ENCODE measurements at places on chromosomes 12 and 14.

- no peak for DNase-seq
These were observed 114.0 kb upstream of the FAR2 start for GRCh38 chr12:29035112-29035511.

DNA sequence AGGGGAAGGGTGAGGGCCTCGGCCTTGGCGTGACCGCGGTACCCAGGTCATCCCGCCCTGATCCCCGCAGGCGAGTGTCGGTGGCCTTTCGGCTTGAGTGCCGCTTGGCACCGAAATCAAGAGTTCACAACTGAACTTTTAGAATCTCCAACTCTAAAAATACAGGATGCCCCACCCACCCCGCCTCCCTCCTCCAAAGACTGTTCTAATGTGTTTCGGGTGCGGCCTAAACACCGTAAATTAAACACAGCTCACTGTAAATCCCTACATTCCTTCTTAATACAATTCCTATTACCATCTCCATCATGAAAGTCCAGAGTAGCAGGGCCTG lies 11.4 kb downstream of the SCNN1A start:
- DNase-seq, result no peak

- no peak for DNase-seq
These were observed 31.2 kb downstream of the PRB3 start for GRCh38 chr12:11238275-11238674.

- no peak for DNase-seq
These were observed 980.6 kb downstream of the VRK1 start for GRCh38 chr14:97777622-97778355.

GRCh38 chr12:112309797-112310196 lies 72.4 kb downstream of the HECTD4 start:
- no peak for DNase-seq

GRCh38 chr14:67385120-67385519 lies 25.0 kb downstream of the EIF2S1 start:
- DNase-seq, result no peak

GRCh38 chr14:90755661-90756304 lies 60.4 kb downstream of the TTC7B start:
- DNase-seq, result no peak

- DNase-seq, result no peak
These were observed 26.5 kb downstream of the ARL6IP4 start for GRCh38 chr12:123006977-123007376.

GRCh38 chr14:83744224-83744623 lies 1785.7 kb upstream of the FLRT2 start:
- DNase-seq, result no peak

DNA sequence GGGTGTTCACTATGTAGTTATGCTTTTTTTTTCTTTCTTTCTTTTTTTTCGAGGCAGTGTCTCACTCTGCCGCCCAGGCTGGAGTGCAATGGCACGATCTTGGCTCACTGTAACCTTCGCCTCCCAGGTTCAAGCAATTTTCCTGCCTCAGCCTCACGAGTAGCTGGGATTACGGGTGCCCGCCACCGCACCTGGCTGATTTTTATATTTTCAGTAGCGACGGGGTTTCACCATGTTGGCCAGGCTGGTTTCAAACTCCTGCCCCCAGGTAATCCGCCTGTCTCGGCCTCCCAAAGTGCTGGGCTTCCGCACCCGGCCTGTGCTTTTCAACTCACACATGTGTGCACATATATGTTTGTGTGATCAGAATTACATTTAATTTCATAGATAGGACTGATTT lies 38.9 kb upstream of the AMN start:
- no peak for DNase-seq

- no peak for DNase-seq
These were observed 921.2 kb upstream of the FOXG1 start for GRCh38 chr14:27845241-27845850.

GRCh38 chr14:103332143-103332919 lies 1.7 kb upstream of the EIF5 start:
- peak; percentile 66 for DNase-seq

- DNase-seq, result no peak
These were observed 14.4 kb downstream of the FERMT2 start for GRCh38 chr14:52936437-52936836.

DNA sequence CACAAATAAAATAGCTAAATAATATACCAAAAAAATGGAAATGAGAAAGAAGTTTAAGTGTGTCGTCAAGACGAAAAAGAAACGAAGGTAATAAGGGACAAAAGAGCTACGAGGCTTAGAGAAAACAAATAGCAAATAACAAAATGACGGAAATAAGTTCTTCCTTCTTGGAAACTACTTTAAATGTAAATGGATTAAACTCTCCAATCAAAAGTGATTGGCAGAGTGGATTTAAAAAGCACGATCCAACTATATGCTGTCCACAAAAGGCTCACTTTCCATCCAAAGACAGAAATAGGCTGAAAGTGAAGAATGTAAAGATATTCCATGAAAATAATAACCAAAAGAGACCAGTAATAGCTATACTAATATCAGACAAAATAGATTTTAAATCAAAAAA lies 82.4 kb downstream of the DIO3 start:
- DNase-seq, result no peak

GRCh38 chr14:71701990-71702389 lies 230.2 kb upstream of the RGS6 start:
- no peak for DNase-seq

- DNase-seq, result peak; percentile 11
These were observed 105.7 kb upstream of the C14orf180 start for GRCh38 chr14:104473649-104474494.

DNA sequence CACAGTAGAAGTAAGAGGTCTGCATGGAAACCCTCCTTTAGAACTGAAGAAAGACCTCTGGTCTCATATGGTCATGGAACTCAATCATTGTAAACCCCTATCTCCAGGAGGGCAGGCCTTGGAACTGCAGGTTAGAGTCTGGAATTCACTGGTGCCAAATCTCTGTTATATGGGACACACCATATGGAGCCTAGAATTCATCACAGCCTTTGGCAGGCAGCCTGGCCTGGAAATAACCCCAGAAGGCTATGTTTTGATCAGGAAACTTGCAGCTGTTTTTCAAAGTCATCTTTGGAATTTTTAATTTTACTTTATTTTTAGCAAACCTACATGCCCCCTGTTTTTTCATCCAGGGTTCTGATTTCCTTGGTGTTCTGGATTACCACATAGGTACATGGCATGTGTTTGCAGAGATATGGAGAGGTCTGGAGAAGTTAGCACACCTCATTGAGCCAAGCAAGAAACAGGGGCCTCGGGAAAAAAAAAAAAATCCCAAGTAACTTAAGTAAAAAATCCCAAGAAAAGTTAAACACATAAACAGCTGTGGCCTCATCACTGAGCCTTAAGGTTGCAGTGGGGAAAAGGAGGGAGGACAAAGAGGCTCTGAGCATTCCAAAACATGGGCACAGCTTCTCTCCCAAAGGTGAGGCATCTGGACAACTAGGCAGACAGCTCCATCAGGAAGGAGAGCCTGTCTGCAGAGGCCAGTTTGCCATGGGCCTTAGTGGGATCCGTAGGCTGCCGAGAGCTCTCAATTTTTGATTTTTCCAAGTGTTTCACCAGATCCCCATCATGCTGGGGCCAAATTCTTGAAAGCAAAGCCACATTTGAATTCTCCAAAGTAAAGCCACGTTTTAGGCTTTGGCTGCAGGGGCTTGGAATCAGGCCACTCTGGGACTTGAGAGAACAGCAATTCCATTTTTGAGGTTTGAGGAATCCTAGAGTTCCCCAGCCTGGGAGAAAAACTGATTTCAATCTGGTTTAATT lies 339.6 kb upstream of the TBX3 start:
- DNase-seq, result no peak

DNA sequence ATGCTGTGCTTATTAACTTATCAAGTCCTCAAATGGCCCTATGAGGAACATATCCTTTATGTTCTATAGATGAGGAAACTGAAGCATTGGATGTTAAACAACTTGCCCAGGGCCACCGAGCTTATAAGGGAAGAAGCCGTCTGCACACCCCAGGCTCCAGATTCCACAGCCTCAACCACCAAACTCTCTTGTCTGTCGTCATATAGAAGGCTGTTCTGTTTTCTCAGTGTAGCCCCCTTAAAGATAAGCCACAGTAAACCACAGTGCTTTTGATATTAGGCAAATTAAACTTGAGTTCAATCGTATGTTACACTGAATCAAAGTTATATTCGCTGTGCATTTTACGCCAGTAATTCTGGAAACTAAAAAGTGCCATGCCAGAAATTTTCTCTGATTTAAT lies 116.7 kb downstream of the PRKCH start:
- DNase-seq, result no peak

- no peak for DNase-seq
These were observed 19.2 kb upstream of the PAPOLA start for GRCh38 chr14:96482986-96483385.

GRCh38 chr12:28909291-28909690 lies 239.8 kb upstream of the FAR2 start:
- no peak for DNase-seq

- no peak for DNase-seq
These were observed 10.6 kb downstream of the CD163L1 start for GRCh38 chr12:7433276-7433822.

- no peak for DNase-seq
These were observed 36.2 kb downstream of the OSBPL8 start for GRCh38 chr12:76523408-76523807.

DNA sequence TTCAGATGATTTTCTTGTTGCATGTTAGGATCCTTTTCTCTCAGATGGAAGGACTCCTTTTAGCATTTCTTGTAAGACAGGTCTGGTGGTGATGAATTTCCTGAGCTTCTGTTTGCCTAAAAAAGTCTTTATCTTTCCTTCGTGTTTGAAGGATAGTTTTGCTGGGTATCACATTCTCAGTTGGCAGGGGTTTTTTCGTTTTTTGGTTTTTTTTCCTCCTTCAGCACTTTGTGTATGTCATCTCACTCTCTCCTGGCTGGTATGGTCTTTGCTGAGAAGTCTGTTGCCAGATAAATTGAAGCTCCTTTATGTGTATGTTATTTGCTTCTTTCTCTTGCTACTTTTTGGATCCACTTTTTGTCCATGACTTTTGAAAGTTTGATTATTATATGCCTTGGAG lies 15.6 kb upstream of the TXNRD1 start:
- no peak for DNase-seq

GRCh38 chr14:94161981-94162380 lies 12.1 kb upstream of the PPP4R4 start:
- DNase-seq, result peak; percentile 50

GRCh38 chr12:44193281-44193680 lies 357.4 kb downstream of the TMEM117 start:
- DNase-seq, result no peak

GRCh38 chr12:3038926-3039510 lies 38.2 kb upstream of the TSPAN9 start:
- no peak for DNase-seq

DNA sequence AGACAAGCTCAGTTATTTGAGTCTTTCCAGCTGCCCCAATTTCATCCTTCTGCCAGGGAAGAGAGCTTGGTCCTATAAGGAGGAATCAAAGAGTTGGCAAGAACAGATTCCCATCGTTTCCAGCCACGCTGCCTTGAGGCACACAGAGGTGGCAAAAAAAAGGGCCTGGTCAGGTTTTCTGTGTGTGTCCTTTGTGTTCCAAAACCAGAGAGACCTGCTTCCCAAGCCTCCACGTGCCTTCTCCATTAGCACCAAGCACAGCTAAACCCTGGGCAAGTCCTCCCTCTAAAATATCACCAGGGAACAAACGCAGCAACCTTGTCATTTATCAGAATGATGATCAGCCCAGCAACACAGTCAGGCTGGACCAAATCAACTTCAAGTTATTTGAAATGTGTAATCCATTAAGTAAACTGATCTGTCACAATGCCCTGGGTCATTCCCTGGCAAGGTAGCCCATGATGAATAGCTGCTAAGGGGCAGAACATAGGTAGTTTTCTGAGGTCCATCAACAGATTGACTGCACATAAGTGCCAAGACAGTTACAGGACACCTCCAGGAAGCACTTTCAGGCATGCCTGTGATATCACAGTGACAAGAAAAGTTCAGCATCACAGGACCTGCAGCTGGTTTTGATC lies 28.6 kb upstream of the C12orf42 start:
- no peak for DNase-seq

GRCh38 chr12:57965766-57966165 lies 24.4 kb downstream of the ATP23 start:
- DNase-seq, result no peak

- DNase-seq, result peak; percentile 78
These were observed 91.8 kb upstream of the KCNA1 start for GRCh38 chr12:4817880-4818279.

DNA sequence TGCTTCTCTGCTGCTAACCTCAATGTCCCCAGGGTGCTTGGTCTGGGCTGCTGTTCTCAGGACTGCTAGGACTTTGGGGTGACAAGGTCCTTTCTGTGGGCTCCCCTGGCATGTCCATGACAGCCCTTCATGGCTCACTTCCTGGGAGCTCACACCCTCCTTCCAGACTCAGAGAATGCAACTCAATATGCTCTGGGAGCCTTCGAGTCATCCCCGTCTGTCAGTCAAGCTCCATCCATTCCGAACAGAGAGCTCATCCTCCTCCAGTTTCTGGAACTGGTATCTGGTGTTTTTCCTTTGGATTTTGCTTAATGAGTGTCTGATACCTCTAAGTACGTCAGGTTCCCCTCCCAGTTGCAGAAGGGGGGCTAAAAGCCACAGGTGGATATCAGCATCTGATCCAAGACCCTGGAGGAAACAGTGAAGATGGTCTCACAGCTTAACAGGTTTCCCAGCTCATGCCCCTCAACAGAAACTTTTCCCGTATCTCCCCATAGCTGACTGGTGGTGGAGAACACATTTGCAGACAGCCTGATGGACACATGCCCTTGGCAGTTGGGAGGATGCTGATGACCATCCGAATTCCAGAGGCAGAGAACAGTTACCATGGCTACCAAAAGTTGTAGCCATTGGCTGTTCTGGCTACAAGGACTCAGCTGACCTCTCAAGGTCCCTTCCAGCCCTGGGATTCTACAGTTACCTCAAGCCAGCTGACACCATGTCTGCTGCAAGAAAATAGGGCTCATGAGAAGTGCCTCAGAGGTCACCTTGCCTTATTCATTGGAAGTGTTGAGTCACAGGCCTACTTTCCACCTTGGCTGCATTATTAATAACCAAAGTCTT lies 9.5 kb upstream of the RAB35 start:
- DNase-seq, result no peak

GRCh38 chr12:102971227-102971626 lies 13.8 kb downstream of the ASCL1 start:
- DNase-seq, result no peak

GRCh38 chr12:26229910-26230309 lies 34.5 kb downstream of the SSPN start:
- DNase-seq, result no peak

- no peak for DNase-seq
These were observed 461.4 kb downstream of the NRXN3 start for GRCh38 chr14:78631551-78631950.

DNA sequence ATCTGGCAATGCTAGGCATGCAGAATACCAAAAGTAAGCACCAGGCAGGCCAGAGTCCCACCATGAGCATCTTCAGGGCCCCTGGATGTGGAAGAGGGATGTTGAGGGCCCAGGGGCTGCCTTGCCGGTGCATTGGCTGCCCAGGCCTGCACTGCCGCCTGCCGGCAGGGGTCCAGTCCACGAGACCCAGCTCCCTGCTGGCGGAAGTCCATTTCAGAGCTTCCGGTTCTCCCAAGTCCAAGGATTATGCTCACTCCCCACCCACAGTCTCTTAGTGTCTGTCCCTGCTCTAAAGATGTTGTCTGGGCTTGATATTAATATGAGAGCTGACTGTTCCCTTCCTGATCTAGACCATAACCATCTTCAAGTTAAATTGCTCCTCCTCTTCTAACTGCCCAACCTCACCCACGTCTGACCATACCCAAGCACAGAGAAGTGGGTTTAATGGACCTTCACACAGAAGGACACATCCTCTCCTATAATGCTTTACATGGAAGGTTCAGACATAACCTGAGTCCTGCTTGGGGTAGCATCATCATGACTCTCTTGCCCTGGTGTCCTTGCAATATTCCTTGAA lies 117.4 kb downstream of the DAD1 start:
- peak; percentile 37 for DNase-seq

GRCh38 chr14:99041820-99042174 lies 230.2 kb downstream of the BCL11B start:
- no peak for DNase-seq

Measured in RPMI8226 (cell line).